ENCODE measurements at places on chromosomes 12 and 14.

DNA sequence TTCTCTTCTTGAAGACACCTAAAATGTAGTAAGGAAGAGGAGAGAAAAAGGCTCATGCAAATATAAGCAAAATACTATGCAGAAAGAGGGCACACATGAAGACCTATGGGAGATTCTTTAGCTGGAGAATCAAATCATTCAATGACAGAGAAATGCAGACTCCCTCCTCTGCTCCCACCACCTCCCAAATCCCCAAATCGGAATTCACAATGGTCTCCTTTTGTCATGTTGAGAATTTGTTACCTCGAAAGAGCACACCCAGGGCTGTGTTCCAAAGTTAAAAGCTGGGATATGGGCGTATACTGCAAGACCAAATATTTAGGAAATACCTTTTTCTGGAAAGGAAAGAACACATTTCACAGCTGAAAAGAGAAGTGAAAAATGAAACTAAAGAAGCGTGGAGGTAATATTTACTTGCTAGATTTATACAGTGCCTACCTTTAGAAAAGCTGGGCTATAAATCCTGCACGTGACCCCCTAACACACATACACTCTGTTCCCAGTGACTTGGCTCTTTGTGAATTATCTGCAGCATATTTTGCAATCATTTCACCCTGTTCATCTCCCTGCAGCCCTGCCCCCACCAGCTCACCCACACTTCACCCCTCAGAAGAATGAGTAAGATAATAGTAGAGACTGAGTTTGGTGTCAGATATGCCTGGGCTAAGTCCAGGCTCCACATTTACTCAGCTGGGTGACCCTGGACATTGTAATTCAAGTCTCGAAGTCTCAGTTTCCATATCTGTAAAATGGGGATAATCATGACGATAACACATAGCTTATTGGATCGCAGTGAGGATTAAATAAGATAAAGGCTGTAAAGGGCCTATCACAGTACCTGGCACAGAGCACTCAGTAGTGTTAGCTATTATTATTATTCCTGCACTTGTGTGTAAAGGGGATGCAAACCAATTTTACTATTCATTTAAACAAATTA, 2.9 kb upstream of the CACNA1C start:
- no peak for DNase-seq

- DNase-seq, result no peak
Measured at GRCh38 chr12:6225630-6226001, 25.4 kb downstream of the CD9 start.

- DNase-seq, result peak; percentile 38
Measured at GRCh38 chr14:70622111-70622712, 19.5 kb upstream of the TTC9 start.

DNA sequence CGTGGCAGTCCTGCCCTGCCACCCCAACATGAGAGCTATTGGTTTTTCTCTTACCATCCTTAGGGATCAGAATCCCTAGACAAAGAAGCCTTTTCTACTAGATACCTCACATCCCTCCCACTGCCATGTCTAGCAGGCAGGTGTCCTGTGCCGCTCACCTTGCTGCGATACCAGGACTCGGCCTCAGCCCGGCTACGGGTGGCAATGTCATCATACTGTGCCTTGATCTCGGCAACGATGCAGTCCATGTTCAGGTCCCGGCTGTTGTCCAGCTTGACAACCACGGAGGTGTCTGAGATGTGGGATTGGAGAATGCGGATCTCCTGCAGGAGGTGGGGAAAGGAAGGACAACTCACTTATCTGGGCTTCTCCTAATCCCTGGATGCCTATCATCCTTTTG, 4.5 kb downstream of the KRT83 start:
- no peak for DNase-seq

- DNase-seq, result no peak
Measured at GRCh38 chr14:67513631-67514108, 19.4 kb upstream of the PLEKHH1 start.

DNA sequence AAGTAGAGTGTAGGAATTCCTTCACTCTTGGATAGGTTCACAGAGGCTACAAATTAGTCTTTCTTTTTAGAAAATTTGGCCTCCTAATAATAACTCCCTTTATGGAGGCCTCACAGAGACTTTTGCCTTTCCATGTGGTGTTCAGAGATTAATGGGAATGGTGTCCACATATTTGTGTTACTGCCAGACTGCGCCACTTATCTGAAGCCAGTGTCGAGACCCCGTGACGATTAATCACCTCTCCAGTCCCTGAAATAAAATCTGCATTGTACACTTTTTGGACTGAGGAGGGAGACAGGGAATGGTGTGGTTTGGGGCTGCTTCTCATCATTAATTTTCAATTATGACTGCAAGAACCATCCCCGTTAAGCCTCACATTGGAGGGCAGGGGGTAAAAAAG, 980.5 kb downstream of the FLRT2 start:
- DNase-seq, result no peak

DNA sequence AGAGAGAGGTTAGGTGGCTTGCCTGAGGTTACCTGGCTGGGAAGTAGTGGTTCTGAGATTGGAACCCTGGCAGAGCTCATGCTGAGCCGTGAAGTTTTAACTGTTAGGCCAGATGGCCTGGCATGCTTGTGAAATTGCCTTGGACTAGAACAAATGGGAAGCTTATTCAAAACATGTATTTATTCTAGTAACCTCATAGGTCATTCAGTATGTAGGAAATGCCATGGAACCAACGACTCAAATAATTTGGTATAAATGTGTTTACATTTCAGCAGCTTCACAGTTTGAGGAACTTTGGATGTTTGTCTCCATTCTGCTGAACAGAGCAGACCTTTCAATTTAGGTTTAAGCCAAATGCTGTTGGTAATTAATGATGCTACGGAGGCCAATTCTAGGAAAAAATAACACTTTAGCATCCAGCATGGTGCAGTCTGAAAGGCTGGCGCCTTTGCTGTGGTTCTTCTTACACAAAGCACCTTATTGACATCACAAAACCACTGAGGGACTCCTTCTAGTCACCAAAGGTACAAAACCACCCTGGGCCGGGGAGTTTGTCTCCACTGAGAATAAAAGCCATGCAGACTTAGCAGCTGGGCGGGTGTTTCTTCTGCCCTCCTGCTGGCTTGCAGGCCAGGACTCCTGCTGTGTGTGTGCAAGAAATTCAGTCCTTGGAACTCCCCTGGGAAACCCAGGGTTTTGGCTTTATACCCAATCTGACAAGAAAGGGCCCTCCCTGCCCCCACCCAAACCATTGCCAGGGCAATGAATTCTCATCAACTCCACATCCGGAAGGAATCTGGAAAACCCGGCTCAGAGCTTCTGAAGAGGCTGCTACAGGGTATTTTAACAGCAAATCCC, 64.2 kb downstream of the ELK3 start:
- no peak for DNase-seq

- no peak for DNase-seq
Measured at GRCh38 chr14:101520621-101521472, 40.4 kb upstream of the DIO3 start.

- DNase-seq, result no peak
Measured at GRCh38 chr12:117570608-117571007, 209.2 kb upstream of the NOS1 start.
